ENCODE measurements at places on chromosomes 1 and 21.

- DNase-seq, result no peak
These were observed 24.0 kb downstream of the DR1 start for GRCh38 chr1:93369734-93370133.

GRCh38 chr1:181405584-181405983 is 77.7 kb upstream of the CACNA1E start:
- no peak for DNase-seq

DNA sequence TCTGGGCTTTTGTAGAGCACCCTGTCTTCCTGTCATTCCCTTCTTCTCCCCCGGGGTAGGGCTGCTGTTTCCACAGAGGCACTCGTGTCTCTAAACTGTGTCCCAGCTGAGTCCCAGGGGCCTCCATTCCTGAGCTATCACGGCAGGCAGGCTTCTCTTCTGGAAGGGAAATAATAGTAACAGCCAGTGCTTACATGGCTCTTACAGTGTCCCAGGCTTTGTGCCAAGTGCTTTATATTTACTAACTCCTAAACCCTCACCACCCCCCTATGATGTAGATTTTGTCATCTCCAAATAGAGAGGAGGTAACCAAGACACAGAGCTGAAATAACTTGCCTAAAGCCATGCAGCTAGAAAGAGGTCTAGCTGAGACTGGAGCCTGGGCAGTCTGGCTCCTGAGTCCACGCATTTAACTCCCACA is 1.4 kb upstream of the CELF3 start:
- DNase-seq, result no peak

DNA sequence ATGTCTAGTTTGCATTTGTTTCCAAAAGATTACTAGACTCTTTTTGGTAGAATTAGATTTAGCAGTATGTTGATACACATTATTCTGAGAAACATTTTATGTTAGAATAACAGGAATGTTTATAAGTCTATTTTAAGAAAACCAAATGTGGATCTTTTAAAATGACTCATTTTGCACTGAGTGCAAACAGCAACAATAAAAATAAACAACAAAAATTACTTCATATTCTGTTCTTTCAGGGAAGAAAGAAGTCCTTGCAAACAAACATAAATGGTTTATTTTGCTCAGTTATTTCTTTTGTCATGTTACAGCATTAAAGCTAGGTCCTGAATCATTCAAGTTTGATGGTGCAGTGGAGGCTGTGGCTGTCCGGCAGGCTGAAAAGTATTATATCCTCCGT is 106.8 kb upstream of the TENT5C start:
- no peak for DNase-seq

- DNase-seq, result no peak
These were observed 24.9 kb downstream of the ZNF281 start for GRCh38 chr1:200384818-200385390.

DNA sequence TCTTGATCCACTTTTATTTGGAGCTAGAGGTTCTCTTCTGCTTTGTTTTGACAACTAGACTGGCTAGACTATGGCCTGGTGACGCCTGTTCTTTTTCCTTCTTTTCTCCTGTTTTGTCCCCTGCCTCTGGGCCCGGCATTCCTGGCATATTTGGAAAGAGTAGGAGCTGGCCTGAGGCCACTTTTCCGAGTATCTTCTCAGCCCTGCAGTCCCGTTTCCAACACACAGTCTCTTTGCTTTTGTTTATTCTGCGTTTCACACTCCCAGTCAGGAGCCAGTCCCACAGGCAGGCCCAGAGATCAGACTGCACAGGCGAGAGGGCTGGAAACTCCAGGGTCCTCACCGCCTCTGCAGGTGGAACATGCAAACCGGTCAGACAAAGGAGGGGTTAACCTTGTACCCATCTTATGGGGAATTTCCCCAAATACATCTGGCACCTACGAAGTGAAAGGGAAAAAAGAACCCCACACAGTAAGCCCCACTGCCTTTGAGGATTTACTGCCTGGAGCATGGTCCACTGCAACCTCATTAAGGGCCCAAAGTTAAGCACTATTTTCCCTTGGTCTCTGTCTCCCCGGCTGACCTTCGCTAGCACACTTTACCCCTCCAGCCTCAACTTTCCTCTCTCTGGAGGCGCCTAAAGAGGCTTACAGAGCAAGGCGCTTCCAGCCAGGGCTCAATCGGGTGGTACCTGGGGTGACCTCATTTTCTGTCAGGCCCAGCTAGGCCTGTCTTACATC is 141.1 kb downstream of the TOMM20 start:
- peak; percentile 32 for DNase-seq

DNA sequence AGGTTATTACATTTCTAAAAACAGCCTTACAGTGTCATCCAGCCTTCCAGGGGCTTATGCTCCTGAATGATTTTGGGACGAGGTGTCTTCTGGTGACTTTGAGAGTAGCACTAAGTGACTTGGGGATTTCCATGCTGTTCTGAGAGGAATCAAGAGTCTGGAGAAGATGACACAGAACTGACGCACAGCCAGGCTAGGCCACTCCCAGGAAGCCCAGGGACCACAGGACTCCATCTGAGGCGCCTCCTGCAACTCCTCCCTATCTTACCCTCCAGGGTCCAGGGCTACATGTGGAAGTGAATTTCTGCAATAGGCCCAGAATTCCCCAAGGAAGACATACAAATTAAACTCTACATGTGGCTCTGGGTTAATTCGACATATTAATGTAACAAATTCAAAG is 92.5 kb downstream of the SLC25A24 start:
- DNase-seq, result peak; percentile 5

DNA sequence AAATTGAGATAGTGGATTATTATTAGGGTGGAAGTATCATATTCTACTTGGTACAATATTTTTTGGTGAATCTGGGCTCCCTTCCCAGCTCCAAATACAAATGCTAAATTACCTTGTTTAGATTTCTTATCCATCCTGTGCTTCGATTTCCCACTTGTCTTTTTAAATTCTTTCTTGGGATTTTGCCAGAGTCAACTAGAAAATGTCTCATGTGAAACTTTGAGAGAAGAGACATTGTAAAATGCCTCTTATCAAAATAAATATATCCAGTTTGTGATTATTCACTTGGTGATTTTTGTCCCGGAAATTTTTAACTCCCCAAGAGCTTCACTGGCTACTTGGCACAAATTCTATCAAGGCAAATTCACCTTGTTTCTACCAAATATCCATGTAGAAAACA is 202.0 kb downstream of the FMN2 start:
- no peak for DNase-seq

DNA sequence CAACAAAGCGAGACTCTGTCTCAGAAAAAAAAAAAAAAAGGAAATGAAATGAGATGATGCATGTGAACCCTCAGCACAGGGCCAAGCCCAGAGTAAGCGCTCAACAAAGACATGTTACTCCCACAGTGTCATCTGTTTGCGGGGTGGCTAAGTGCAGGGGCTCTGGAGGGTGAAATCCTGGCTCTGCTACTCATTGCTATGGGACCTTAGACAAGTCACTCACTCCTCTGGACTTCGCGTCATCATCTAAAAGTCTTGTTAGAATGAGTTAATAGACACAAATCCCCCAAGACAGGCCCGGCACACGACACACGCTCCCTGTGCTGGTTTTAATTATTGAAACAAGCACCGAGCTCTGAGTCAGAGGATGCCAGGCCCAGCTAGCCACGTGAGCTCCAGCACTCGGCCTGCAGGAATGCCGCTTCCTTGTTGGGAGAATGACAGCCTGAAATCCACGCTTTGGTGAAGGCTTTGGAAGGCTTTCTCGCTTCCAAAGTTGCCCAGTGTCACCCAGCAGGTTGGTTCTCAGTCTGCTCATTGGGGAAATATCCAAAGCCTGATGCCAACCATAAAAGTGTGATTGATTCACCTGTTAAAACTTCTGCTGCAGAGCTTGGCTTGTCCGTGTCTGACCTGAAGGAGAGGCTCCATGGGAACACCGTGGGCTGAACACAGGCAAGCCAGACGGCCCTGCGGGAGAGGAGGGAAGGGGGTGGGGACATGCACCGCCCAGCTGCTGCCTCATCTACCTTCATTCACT is 36.7 kb upstream of the TARDBP start:
- DNase-seq, result peak; percentile 82

GRCh38 chr1:27597516-27598294 is 6.2 kb downstream of the AHDC1 start:
- no peak for DNase-seq

- no peak for DNase-seq
These were observed at the start of gene IL23R for GRCh38 chr1:67166196-67166595. Gene IL23R (plus strand): TSS chr1:67166454. CDS start chr1:67168121, 1,667 bp downstream.

DNA sequence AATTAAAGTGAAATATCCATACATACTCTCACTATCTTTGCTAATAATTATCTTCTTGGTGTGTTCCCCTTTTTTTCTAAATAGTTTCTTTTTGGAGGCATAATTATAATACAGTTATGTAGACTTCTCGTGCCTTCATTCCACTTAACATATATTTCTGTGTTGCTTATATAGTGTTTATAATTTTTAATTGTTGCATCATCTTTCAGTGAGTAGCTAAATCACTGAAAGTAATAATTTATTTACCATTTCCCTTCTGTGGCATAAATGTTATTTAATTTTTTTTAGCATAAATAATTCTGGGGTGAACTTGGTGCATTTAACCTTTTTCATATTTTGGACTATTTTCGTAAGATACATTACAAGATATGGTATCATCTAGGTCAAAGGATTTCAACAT is 38.3 kb downstream of the SMAP2 start:
- no peak for DNase-seq

- no peak for DNase-seq
These were observed 7.6 kb downstream of the DFFB start for GRCh38 chr1:3864884-3865283.

All from SW480 (cell line).